Esophagus muscularis mucosa (tissue), 4 donors: ENCODE measurements at places on chromosomes 2 and 18.

GRCh38 chr2:136777391-136777790, 12.0 kb downstream of the THSD7B start:
- DNase-seq: no peak

DNA sequence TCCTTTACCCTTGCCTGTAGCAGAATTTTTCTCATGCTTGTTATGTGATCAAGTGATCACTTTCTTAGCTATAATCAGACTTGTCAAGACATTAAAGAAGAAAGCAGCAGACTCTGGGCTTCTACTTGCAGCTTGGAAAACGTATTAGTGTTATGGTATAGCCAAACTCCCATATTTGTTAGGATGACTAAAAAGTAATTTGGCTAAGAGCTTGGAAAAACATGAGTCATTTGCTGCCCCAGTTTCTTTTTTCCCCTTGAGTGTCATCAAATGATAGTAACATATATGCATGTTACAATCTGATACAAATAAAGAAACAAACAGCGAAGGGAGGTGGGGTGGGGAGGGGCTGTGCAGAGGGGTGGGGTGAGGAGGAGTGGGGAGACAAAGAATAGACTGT, 155.5 kb downstream of the IKZF2 start:
- DNase-seq: no peak

GRCh38 chr2:82391386-82391785, 2067.7 kb downstream of the SUCLG1 start:
- DNase-seq: no peak

GRCh38 chr2:8103085-8103708, 578.7 kb upstream of the ID2 start:
- DNase-seq: no peak

GRCh38 chr18:363301-364085, 95.6 kb upstream of the THOC1 start:
- no peak for DNase-seq

GRCh38 chr2:222611684-222612083, 44.2 kb downstream of the FARSB start:
- no peak for DNase-seq

GRCh38 chr2:223989206-223989855, 32.1 kb downstream of the MRPL44 start:
- DNase-seq: no peak

DNA sequence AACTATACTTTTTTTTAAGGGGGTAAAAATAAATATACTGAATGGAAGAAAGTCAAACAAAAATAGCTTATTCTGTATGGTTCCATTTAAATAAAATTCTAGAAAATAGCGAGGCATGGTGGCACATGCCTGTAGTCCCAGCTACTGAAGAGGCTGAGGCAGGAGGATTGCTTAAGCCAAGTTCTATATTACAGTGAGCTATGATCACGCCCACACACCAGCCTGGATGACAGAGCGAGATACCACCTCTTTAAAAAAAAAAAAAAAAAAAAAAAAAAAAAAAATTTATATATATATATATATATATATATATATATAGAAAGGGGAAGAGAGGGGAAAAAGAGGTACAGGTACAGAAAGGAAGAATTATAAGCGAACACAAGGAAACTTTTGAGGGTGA, 77.7 kb downstream of the MEMO1 start:
- no peak for DNase-seq

DNA sequence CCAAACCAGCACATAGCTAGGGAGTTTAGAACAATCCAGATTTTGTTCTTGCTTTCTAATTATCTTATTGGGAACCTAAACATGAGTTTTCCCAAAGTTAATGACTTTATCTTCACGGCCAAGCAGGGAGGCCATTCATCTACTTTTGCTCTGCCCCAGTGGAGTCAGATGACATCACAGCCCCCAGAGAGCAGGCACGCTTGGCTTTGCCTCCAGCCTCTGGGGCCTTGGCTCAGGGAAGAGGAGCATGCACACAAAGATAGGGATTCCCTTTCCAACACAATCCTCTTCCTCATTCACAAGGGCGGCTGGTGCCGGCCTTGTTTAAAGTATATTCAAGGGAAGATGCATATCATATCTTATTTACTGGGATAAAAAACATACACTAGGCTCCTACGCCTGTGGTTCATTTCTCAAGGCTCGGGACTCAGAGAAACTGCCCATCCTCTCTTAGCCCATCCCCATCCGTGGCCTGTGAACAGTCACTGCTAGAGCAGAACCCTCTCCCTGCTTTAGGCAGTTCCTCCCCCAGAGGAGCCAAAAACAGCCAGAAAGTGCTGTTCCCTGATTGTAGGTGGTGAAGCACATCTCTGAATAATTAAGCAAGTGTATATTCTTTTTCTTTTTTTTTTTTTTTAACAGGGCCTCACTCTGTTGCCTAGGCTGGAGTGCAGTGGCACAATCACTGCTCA, 21.2 kb downstream of the TGFA start:
- DNase-seq: peak; percentile 72

DNA sequence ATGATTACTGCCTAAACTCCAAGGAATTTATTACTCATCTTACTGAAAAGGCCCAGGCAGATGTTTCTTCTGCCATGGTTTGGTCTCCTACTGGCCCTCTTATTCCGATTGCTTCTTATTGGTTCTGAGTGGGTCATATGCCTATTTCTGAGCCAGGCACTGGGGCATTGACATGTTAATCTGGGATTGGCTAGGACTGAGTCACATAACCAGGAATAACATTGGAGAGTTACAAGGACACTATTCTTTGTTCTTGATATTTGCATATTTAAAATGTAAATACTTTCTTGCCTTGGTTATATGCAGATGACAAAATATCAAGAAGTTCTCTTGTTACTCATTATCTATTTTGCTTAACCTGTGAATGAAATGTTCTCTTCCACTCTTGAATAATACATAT, 534.4 kb upstream of the SLC39A10 start:
- DNase-seq: no peak

DNA sequence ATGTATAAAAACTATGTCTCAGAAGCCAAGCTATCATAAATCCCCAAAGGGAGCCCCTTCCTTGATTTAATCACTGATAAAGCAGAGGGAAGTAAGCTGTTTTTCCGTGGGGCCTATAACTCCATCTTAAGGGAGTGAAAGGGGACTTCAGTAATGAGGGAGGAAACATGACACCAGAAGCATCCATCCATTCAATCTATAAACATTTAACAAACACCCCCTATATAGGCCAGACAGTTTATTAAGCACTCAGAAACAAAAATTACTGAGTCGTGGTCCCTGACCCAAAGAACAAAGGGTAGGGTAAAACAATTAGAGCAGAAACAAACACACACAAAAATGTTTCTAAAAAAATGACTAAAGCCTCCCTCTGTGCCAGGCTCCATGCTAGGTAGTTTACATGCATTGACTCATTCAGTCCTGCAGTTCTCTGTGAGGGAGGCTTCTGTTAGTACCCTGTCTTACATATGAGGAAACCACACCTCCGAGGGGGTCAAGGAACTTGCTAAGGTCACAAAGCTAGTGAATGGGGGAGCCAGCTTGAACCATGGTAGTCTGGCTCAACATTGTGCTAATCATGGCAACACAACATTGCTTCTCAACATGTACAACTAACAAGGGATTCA, 472.1 kb downstream of the CDH2 start:
- DNase-seq: no peak

GRCh38 chr2:144533221-144533620, 13.3 kb upstream of the ZEB2 start:
- no peak for DNase-seq

DNA sequence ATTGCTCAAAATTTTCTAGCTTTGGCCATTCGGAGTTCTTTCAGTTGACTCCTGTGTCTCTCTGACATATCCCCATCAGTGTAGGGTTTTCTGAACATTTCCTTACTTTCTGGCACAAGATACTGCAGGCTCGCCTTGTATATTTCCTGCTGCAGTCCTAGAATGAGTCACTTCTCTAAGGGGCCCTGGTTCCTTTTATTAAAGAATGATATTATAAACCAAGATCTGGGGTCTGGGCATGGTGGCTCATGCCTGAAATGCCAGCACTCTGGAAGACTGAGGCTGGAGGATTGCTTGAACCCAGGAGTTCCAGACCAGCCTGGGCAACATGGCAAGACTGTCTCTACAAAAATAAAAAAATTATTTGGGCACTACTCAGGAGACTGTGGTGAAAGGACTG, 3.0 kb upstream of the RPL37A start:
- DNase-seq: no peak

DNA sequence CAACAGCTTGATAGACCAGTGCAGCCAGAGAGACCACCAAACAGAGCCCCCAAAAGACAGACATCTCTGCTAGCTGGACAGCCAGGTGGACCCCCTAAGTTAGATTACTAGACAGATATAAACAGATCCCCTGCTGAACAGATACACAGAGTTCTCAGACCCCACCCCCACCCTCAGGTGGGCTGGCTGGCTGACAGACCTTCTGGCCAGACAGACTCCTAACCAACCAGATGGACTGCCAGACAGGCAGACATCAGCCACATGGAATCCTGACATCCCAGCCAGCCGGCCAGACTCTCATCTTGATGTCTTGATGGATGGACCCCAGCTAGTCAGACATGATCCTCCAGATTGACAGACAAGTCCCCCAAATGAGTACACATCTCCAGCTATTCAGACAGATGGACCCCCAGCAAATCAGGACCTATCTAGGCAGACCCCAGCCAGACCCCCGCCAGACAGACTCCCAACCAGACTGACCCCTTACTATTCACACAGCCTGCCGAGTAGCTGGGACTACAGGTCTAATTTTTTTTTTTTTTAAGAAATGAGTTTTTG, 18.0 kb downstream of the PTPN18 start:
- DNase-seq: peak; percentile 53

- no peak for DNase-seq
Observed at GRCh38 chr2:97752342-97753334, 39.3 kb downstream of the ZAP70 start.

DNA sequence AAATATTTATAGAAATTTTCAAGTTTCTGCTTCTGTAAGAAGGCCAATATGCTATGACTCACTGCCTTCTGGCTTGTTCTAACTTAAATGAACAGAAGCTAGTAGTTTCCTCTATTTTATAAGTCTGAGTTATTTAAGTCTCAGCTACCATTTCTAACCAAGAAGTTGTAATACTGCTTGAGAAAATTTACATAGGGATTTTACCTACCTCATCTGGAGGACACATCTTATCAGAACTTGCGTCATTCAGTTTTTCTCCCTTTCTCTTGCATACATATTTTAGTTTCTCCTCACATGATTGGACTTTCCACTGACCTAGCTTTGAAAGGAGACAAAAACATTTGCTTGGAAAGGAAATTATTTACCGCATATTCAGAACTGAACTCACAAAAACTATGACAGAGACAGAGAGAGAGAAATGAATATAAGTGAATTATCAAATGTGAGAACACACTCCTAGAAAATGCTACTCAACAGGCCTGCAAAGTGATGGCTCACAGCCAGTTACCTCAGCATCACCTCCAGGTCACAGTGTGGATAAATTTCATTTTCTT, 81.1 kb upstream of the CD302 start:
- DNase-seq: no peak

DNA sequence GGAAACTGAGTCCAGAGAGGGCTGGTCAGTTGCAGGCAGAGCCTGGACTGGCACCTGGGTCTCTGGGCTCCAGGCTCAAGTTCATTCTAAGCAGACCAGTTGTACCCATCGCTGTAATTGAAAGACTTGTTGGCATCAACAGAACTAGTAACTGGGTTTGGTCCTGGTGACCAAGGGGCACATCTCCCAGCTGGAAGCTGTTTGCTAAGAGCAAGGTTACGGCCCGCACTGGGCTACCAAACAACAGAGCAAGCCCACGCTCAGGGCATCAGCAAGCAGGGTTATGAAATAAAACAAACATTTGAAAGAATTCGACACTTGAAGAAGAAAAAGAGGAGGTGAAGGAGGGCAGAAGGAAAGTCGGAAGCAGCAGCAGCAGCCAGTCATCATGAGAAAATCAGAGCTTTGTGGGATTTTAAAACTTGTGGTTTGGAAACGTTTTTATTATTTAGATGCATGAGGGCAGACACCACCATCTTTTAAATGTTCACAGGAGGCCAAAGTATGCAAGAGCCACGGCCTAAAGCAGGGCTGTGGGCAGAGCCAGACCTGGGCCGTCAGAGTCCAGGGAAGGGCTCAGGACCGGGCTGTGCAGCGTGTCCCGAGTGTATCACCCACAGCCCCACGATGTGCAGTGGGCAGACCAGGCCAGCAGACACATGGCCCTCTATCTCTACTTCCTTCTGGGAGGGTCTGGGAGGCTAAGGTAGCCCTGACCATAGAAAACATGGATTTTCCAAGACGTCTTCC, 220.3 kb downstream of the BCL2 start:
- no peak for DNase-seq
